T-helper 1 cell (primary cell): ENCODE measurements at places on chromosomes 6 and 20.

GRCh38 chr6:73180763-73181619 is 44.3 kb downstream of the KHDC1L start:
- no peak for DNase-seq

GRCh38 chr6:93516441-93516840 is 97.1 kb upstream of the EPHA7 start:
- DNase-seq, result no peak

GRCh38 chr6:145704143-145704781 is 31.1 kb downstream of the EPM2A start:
- no peak for DNase-seq

DNA sequence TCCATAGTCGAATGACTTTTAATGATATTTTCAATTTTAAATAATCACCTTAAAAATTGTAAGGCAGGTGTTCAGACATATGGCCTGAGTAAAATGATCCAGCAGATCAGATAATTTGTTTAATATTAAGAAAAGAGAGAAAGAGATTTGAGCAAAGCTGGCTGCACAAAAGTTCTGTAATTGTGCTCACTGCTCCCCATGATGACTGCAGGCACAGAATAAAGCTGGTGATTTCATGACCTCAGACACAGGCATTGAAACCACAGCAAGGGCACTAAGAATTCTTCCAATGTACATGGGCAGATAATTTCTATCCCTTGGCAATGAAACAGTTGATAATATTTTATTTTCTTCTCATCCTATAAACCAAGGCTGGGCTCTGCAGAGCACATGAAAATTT is 553.1 kb downstream of the NKAIN2 start:
- no peak for DNase-seq

DNA sequence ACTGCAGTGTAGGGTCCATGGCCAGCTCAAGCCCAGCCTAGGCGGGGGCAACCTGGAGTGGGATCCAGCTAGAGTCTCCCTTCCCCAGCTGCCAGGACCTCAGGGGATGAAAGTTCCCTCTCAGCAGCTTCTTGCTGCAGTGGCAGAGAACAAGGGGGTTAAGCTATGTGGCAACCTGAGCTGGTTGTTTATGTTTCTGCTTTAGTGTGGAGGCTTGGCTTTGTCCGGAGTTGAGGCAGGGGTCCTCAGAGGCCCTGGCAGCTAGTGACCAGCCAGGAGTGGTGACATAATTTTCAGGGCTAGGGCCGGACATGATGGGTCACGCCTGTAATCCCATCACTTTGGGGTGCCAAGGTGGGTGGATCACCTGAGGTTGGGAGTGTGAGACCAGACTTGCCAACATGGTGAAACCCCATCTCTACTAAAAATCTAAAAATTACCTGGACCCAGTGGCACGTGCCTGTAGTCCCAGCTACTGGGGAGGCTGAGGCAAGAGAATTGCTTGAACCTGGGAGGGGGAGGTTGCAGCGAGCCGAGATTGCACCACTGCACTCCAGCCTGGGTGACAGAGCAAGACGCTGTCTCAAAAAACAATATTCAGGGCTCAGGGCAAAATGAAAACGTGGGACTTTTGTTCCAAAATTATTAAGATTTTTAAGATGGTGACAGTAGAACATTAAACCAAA is 8.5 kb upstream of the PCIF1 start:
- no peak for DNase-seq

GRCh38 chr20:46568570-46569129 is 18.2 kb upstream of the OCSTAMP start:
- no peak for DNase-seq

- no peak for DNase-seq
Observed at GRCh38 chr6:135334169-135334568, 153.1 kb downstream of the MYB start.

GRCh38 chr6:113082745-113083144 is 735.6 kb downstream of the RFPL4B start:
- DNase-seq, result no peak

GRCh38 chr6:55239099-55239498 is 64.8 kb downstream of the HCRTR2 start:
- no peak for DNase-seq

- no peak for DNase-seq
Observed at GRCh38 chr6:166439366-166440091, 56.8 kb upstream of the MPC1 start.

DNA sequence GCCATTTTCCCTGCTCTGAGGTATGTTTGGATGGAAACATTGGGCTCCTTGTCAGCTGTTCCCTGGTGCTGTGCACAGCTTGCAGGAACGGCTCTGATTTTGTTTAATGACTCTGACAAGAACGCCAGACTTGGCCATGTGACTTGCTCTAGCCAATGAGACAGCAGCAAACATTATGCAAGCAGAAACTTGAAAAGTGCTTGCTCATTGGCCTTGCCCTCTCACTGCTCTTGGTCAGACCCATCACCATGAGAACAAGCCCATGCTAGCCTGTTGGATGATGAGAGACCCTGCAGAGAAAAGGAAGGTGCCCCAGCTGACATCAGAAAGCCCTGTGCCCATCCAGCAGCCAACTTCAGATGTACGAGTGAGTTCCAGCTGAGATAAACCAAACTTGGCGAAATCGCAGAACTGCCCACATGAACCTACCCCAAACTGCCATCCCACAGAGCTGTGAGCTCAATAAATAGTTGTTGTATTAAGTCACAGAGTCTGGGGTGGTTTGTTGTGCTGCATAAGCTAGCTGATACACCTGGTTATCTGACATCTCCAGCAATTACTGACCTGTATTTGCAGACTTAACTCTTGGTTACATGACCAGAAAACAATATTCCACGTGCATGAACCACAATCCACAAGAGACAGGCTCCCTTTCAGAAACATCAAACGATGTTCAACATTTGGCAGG is 96.9 kb downstream of the JPH2 start:
- no peak for DNase-seq

DNA sequence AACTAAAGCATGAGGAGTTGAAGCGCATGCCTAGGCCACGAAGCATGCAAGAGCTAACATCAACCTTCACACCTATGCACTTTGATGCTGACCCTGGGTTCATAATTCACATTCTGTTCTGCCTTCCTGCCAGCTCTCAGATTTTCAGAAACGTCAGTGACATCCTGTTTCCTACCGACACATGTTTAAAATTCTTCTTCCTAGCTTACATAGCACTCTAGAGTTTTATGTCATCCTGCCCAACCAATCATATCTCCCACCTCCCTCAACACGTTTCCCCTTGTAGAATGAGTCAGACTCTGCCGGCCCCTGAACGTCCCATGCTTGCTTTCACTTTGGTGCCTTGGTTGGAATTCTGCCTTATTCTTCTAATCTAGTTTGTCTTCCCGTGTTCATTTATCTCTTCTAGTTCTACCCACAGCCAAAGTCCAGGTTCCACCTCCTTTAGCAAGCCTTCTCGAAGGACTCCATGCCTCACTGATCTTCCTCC is 97.2 kb upstream of the MAP7 start:
- DNase-seq, result peak; percentile 23

- no peak for DNase-seq
Observed at GRCh38 chr20:6735942-6736845, 31.3 kb upstream of the BMP2 start.

DNA sequence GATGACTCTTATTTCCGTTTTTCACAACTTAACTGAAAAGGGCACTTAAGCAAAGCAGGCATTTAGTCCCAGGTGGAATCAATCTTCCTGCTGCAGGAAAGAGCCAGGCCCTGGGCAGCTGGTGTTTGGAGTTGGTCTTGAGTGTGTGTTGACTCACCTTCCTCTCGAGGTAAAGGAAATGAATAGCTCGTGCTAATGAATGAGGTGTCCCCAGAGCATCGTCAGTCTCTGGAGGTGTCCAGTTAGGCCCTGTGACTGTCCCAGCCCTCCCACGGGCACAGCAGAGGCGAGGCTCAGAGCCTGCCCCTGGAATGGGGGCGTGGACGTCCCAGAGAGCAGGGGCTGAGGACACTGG is 277.7 kb downstream of the NRN1 start:
- no peak for DNase-seq

GRCh38 chr6:31727717-31728671 is 1.1 kb downstream of the DDAH2 start:
- DNase-seq, result no peak

- DNase-seq, result no peak
Observed at GRCh38 chr6:12324748-12325147, 34.6 kb downstream of the EDN1 start.

GRCh38 chr6:21587179-21587960 is 6.2 kb upstream of the SOX4 start:
- no peak for DNase-seq

DNA sequence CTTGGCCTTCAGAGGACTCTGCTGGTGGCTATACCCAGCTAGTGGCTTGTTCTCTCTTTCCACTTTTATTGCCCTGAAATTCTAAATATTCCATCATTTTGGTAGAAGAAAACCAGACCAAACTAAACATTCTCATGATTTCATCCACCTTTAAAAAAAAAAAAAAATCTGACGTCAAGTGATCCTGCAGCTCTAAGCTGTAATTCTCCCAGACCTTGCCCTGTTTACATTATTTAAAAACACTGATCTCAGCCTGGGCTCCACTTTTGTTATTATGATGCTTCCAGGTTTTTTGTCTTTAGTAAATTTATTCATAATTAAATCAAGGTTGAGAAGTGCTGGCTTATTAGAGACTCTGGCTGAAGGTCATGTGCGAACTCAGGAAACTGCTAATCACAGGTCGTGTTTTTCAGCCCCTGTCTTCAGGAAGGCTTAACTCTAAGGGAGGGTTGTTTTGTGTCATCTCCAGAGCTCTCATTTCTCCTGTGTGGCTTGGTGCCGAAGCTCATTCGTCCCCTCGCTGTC is 114.4 kb downstream of the MTHFD1L start:
- no peak for DNase-seq

GRCh38 chr6:16844183-16844582 is 82.9 kb upstream of the ATXN1 start:
- DNase-seq, result no peak

- no peak for DNase-seq
Observed at GRCh38 chr6:39411465-39411864, 89.0 kb upstream of the KCNK16 start.

GRCh38 chr6:169293196-169293595 is 39.5 kb upstream of the THBS2 start:
- no peak for DNase-seq

DNA sequence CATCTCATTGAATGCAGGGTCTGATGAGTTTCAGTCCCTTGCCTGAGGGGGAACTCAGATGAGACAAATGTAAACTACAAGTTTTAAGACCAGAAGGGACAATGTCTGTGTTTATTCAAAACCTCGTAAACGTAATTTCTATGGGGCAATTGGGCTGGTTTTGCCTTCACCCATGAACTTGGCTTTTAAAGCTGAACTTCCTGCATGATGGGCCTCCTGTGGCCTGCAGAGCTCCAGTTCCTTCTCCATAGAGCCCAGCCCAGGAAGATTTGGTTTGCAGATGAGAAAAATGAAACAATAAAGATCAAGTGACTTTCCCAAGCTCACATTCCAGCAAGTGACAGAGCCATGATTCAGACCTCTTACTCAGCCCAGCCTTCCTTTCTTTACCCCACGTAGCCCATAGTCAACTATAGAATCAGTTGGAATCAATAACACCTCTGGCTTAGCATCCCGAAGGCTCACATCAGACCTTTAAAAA is 612.3 kb downstream of the UTRN start:
- DNase-seq, result no peak

DNA sequence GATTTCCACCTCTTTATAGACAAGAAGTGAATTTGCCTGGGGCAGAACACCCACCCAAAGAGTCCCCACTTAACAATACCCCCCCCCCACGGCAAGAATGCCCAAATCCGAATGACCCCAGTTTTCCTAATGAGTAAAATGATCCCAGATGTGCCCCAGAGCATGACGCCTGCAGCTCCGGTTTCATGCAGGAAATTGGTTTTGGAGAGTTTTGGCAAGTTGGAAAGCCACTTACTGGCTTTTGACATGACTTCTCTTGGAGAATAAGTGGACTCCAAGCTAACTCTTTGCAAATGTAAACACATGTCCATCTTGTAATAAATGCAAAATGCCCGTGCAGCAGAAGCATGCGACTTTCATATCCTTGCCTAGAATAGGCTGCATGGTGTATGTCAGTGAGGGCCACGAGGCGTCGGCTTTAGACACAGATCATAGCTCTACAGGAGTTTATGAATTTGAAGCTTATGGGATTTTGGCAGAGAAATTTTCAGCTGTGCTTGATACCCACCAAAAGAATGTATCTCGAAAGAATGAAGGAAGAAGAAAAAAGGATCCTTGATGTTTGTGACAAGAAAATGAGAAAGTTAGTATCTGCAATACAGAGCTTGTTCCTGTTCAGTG is 24.2 kb downstream of the EDN3 start:
- no peak for DNase-seq

GRCh38 chr6:40577672-40578071 is 9.5 kb downstream of the LRFN2 start:
- DNase-seq, result no peak

- DNase-seq, result peak; percentile 12
Observed at GRCh38 chr20:2006452-2007361, 12.8 kb upstream of the PDYN start.

DNA sequence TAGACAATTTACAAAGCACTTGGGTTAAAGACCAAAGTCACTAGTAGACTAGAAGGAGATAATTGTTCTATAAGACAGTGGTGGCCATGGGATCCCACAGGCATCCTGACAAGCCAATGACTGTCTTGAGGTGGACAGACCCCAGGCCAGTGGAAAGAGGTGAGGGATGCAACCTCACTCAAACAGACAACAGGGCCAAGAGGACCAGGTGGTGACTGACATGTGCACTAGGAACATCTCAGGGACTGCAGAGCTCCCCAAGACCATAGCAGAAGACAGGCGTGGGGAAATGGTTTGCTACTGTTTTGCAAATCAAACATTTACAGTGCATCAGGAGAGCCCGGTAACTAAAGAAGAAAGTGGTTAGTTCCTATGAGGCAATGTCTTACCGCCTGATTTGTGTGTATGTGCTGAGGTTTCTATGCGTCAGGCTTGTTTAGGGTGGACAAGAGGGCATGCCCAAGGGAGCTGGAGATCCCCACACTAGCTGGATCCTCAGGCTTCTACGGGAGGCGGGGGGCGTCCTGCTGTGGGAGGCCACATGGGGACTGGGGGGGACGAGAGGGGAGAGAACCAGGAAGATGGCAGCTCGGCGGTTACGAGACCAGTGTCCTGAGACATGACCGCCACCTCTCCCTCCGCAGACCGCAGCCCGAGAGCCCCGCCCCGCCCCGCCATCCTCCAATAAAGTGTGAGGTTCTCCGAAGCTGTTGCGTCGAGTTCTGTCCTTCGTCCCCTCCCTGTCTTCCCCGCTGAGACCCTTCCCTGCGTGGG is 623 bp upstream of the MRPS26 start:
- no peak for DNase-seq

DNA sequence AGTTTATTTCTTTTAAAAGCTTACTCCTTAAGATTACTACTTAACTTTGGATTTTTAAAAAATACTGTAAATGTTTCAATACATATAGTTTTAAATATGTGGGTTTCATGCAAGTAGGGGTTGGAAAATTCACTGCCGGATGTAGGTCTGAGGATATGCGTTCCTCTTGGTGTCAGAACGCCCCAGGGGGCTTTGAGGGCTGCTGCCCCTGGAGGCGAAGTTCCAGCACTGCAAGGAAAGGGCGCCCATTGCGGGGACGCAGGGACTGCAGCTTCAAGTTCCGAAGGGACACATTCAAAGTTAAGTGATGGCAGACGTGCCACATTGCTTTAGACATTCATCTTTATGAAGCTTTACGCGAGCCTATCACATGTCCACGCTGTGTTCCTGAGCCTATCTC is 152.9 kb downstream of the SOD2 start:
- DNase-seq, result no peak

- peak; percentile 22 for DNase-seq
Observed at GRCh38 chr6:159762681-159763293, 942 bp downstream of the ACAT2 start.
